ENCODE measurements at places on chromosomes 6 and 20. TPM values are rescaled to one million over a fixed set of nuclear protein-coding genes. Genes with fewer than 3 reads are reported as not detected.

PRR18 gene
- total RNA-seq: 0.09 TPM

DNA sequence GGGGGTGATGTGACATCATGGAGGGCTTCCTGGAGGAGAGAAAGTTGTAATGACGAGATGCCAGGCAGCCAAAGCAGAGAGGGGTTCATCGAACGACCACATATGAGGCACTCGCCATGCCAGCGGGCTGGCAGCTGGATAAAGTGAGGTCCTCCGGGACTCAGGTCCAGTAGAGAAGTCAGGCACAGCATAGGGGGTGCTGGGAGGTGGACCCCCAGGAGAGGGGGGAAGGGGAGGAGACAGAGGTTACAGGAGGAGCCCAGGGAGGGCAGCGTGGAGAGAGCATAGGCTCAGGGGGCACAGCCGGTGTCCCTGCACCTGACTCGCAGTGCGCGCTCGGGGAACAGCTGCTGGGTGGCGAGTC lies 174.7 kb downstream of the BMP7 start:
- no peak for DNase-seq

GRCh38 chr20:4141291-4142240 lies 126.2 kb upstream of the RNF24 start:
- no peak for DNase-seq

OLIG3 gene
- total RNA-seq: not detected

DNA sequence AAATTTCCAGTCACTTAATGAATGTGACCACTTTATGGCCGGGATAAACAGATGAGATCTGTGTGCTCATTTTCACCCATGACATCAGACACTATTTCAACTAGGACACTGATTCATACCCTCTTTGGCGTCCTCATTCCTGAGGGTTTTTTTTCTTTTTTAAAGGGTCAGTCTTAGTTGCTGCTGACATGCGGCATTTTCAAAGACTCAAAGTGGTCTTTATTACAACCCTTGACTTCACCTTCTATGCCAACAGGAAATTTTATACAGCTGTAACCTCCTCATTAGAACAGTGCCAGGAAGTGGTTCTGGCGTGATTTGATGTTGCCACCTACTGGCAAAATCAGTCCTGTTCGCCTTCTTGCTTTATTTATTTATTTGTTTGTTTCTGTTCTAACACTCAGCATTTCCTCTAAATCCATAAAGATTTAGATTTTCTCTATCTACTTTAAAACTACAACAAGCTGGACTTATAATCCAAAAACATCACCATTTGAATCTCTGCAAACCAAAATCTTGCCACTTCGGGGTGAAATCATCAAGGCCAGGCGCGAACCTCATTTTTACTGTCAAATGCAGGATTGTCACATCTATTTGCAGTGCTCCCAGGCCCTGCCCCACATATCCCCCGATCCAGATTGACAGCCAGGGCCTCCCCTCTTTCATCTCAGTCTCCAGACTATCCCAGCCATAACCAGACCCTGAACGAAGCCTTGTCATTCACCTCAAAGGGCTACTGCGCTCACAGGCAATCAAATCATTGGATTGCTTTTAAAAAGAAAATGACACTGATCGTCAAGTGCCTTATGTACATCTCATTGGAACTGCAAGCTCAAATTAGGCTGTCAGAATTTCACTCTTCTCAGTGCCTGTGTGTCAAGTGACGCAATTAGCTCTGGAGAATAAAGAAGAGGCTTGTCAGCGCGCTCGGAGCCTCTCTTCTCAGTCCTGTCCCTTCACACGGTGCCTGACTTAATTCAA lies 77.5 kb downstream of the C6orf118 start:
- DNase-seq: peak; percentile 61

DNA sequence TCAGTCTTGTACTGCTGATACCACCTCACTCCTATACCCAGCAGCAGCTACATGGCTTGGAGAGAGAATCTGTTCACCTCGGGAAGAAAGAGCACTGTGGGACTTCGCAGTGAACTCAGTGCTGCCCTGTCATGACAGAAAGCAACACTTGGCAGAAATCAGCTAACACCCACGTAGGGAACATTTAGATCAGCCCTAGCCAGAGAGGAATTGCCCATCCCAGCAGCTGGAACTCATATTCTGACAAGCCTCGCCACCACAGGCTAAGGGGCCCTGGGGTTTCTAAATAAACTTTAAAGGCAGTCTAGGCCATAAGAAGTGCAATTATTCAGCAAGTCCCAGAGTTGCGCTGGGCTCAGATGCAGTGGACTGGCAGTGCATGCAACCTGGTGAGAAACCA lies 1266.8 kb downstream of the GRIK2 start:
- DNase-seq: no peak

GFRAL gene
- not detected for total RNA-seq

DNA sequence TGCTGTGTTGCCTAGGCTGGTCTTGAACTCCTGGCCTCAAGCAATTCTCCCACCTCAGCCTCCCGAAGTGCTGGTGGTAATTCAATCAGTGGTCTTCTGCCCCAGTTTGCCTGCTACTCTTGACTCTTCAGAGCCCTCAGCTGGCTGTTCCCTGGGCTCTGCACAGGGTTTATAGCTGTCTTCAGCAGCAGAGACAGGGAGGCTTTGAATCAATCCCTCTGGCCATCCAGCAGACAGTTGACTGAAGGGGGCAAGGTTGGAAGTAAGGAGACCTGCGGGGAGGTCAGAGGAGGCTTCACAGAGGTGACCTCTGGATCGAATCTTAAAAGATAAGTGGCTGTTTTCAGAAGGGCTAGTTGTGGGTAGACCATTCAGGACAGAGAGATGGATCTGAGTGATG lies 26.0 kb upstream of the KIF3B start:
- no peak for DNase-seq

All from endodermal cell (in vitro differentiated cells).